ENCODE measurements at places on chromosomes 5 and 9.

GRCh38 chr5:106443746-106444145 lies 1227.0 kb downstream of the EFNA5 start:
- DNase-seq, result no peak

DNA sequence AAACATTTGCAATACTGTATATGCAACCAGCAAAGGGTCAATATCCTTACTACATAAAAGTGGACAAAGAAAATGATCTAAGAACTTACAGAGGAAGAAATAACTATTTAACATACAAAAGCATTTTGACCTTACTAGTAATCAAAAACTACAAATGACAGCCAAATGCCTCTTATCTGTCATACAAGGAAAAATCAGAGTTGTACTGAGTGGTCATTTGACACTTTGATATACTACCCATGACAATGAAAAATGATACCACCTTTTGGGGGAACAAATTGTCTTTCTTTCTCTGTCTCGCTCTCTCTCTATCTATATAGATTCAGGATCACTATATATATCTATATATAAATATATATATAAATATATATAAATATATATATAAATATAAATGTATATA lies 50.4 kb upstream of the ZSWIM6 start:
- no peak for DNase-seq

- no peak for DNase-seq
These were observed 19.6 kb downstream of the BAAT start for GRCh38 chr9:101365181-101365580.

DNA sequence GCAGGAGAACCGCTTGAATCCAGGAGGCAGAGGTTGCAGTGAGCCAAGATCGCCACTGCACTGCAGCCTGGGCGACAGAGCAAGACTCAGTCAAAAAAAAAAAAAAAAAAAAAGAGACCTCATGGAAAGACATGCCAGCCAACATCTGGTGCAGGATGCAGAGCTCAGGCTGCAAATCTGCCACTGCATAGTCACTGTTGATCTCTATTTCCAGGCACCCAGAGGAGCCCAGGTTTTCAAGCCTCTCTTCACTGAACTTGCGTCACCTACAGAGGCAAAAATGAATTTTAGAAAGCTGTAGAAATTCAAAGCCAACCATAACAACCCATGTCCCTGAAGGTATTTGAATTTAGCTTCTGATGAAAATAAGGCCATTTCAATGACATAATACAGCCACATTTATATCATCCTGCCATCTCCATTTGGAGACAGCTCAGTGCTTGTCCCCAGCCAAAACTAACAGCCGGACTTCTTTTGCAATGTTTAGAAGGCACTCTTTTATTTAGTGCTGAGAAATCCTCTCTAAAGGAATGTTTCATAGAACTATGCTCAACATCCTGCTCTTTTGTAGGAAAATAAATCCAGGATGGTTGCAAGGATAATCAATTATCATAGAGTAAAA lies 113.3 kb downstream of the SNX18 start:
- no peak for DNase-seq

DNA sequence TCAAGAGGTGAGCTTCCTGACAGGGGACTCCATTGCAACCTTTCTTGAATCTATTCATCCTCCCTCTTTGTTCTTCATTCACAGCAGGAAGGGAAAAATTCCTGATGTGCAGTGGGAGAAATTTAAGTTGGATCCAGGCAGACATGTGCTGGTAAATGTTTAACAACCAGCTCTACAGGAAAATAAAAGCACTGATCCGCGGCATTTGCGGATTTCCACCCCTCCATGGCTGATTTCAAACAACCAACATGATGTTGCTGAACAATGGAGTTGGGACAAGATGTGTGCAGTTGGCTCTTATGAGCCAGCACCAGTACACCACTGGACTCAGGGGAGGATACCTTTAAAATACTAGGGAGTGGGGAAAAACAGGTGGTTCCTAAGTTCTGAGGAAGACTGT lies 47.0 kb downstream of the SPRY4 start:
- DNase-seq, result no peak

DNA sequence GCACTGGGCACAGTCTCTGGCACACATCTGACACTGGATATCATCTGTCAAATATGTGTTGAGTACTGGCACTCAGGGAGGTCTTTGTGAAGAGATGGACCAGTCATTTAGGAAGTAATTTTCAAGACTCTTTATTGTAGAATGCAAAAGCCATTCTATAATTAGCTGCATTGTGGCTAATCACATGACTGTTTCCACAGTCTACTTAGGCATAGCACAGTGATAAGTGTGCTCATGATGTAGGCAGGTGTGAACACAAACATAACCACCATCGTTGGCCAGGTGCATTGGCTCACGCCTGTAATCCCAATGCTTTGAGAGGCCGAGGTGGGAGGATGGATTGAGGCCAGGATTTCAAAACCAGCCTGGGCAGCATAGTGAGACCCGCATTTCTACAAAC lies 62.2 kb downstream of the CFAP77 start:
- DNase-seq, result no peak

DNA sequence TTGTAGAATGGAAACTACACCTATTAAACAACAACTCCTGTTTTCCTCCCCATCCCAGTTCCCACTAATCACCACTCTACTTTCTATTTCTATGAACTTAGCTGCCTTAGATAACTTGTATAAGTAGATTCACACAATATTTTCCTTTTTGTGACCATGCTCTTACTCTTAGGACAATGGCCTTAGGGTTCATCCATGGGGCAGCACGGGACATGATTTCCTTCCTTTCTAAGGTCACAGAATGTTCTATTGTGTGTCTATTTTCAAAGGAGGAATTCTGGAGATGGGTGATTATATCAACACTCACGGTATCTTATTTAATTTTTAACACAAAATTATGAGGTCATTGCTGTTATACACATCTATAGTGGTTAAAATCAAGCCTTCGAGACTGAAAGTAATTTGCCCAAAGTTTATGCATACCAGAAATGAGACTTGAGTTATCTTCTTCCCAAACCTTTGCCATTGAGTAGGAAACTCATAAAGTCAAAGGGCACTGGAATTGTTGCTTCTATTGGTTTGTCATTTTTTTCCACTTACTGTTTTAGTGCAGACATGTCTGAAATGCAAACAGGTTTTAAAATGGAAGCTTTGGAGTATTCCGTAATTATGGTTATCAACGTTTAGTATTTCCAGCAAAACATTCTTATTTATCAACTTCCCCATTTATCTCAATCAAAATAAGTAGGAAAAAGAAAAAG lies 23.6 kb downstream of the CTSL start:
- DNase-seq, result no peak

GRCh38 chr9:38274800-38275199 lies 117.7 kb upstream of the ALDH1B1 start:
- no peak for DNase-seq

GRCh38 chr5:180140079-180140554 lies 68.6 kb upstream of the RNF130 start:
- no peak for DNase-seq

DNA sequence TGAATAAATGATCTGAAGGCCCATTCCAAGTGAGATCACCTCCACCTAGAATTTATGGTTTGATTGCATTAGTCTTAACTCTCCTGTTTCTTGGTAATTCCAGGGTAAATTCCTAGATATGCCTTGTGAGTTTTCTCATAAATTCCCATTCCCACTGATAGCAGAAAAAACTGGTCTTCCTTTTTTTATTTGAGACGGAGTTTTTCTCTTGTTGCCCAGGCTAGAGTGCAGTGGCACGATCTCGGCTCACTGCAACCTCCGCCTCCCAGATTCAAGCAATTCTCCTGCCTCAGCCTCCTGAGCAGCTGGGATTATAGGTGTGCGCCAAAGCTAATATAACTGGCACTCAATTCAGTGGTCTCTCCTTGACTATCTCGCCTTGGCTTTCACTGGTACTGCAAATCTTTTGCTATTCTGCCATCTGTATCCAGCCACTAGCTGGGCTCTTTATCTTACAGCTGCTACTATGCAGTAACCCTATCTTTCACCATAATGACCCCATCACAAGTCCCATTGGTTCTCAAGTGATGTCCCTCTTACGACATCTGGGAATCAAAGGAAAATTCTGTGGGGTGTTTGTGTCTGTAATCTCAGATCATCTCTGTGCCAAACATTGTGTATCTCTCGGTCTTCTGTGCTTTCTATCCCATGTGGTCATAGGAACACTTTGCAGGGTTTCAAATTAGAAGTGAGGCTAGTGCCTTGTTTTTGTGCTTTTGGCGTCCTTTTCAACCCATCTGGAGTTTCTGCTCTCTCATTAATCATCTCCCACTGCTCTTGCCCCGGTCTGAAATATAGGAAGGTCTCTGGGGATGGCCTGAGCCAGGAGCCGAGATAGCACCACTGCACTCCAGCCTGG lies 14.4 kb downstream of the HNRNPK start:
- DNase-seq, result no peak

GRCh38 chr5:95191330-95191729 lies 93.6 kb downstream of the MCTP1 start:
- DNase-seq, result no peak

DNA sequence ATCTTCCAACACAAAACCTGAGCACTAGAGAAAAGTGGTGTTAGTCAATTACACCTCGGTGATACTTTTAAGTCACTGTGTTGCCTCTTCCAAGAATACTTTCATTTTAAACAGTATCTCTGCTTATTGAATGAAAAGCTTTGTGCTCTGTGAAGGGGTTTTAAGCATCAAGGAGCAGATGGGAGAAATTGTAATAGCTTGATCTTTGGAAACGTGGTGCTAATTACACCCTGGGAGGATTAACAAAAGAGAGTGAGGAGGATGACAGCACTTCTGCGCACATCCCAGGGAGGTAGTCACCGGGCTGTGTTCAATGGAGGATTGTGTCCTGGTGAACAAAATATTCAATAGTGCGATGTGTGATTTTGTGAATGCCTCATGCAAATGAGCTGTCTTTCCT lies 477.4 kb upstream of the ADAMTS16 start:
- no peak for DNase-seq

GRCh38 chr9:136372561-136373299 lies 739 bp downstream of the CARD9 start:
- DNase-seq, result no peak

GRCh38 chr5:144209361-144209760 lies 38.7 kb downstream of the KCTD16 start:
- DNase-seq, result no peak

- no peak for DNase-seq
These were observed 87.3 kb upstream of the CCNG1 start for GRCh38 chr5:163350083-163350482.

DNA sequence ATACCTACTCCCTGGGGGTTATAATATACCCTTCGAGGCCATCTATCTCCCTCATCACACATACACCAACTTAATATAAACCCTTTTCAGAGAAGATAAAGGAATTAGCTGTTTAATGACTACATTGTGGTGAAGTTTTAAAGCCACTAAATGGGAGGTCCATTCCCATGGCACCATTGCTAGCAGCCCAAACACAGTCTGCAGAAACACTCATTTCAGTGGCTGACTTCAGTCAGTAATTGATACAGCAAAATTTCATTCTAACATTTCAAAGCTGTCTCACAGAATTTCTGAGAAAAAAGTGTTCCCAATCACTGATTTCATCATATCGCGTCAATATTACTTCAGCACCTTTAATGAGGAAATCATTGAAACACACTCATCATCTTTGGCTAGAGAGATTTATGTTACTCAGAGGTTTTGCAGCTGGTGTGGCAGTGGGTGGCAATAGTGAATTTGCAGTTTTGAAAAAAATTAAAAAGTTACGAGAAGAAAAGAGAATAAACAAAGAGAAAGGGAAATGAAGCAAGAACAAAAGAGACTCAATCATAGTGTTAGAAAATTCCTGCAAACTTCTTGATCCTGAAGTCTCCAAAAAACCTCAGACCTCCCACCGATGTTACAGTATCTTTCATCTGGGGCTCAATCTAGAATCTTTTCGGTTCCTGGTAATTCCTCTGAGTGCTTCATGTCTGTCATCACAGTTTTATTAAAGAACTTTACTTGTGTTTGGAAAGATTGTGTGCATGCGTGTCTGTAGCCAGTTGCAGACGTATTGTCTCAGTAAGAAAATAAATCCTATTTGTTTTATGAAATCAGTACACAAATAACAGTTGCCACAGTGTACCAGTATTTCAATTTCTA lies 105.0 kb downstream of the ERCC6L2 start:
- no peak for DNase-seq

GRCh38 chr5:157820593-157821252 lies 38.2 kb downstream of the CLINT1 start:
- no peak for DNase-seq

DNA sequence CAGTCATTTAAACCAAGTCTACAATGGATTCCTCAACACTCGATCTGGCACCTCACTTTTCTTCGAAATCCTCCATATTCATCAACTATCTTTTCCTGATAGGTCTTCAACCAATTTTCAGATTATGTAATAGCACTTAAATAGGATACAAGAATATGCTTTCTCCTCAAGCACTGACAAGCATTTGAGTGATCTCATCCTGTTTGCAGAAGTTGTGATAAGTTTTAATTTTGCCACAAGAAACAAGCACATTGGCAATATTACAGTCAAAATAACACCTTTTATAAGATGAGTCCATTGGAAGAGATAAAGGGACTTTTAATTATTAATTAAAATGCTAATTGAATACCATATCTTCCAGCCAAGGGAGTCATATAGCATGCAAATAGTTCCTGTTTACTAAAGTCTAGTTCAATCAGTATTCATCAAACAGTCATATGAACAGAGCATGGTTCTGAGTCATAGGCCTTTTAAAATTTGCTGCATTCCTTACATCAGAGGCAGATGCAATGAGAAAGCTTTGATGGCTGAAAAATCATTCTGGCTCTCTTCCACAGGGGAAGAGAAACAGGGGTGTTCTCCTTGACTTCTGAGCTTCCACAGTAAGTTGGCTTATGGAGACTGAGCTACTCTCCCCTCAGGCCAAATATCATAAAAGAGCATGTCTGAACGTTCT lies 32.7 kb upstream of the ZCCHC9 start:
- DNase-seq, result no peak

DNA sequence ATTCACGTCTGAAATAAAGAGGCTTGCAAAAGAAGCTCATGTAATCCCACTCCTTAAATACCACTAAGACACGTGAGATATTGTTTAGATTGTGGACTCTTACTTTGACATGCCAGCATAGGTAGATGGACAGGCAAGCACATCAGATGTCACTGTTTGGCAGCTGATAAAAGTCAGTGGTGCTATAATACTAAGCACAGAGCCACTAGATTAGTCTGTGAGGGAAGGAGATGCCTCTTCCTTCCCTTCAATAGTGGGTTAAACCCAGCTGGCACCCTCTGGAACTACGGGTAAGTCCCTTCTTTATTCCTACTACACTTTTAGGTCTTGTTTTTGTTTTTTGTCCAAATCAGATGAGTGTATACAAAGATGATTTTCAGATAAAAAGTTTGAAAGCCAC lies at the start of gene MYOT:
MYOT (plus strand) TSS at position 197 of the 400 bp plus-strand sequence. CDS start 2,792 bp downstream, outside the sequence.
- no peak for DNase-seq

- DNase-seq, result no peak
These were observed 820.0 kb upstream of the SEMA6A start for GRCh38 chr5:117394506-117395157.

DNA sequence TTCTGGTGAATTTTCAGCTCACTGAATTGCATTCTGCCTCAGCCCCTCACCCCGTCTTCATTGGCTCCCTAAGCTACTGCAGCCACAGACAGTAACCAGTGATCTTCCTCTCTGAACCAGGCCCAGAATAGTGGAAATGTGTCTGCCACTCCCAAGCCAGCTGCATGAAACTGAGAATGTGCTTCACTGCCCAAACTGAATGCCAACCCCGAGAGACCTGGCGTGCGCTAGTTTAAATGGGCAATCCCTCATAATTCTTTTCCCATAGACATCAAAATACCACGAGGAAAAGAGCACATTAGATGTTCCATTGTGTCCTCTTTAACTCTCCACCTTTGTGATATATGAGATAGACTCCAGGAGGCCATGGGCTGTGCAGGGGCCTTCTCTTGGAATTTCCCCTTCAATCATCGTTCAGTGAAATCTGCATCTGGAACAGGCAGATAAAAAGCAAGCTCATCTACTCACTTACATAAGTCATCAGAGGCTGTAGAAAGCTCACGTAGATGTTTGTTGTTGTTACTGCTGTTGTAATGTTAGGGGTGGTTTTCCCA lies 320.2 kb downstream of the NFIB start:
- DNase-seq, result no peak
